ENCODE measurements at places on chromosomes 5 and 9.

DNA sequence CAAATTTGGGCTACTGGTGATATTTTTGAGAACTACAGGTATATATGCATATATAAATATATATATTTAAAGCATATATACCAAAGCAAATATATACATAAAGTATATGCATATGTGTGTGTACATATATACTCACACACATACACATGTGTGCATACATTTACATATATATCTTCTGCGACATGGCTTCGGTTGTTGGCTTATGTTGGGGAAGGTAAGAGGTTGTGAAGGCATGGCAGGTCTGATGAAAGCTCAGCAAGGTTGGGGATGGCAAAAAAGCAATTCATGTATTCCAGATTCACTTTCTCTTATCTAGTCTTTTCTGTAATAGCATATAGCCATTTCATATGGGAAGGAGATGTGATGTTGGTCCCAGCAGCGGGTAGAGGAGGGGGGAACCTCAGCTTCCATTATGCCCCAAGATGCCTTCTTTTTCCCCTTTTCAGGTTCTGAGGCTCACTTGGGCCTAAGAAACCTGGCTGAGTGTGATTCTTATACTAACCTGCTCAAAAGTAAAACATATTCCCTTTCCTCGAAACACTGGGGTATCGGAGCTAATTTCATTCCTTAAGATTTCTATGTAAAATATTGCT is 201.7 kb downstream of the MEF2C start:
- DNase-seq: no peak

DNA sequence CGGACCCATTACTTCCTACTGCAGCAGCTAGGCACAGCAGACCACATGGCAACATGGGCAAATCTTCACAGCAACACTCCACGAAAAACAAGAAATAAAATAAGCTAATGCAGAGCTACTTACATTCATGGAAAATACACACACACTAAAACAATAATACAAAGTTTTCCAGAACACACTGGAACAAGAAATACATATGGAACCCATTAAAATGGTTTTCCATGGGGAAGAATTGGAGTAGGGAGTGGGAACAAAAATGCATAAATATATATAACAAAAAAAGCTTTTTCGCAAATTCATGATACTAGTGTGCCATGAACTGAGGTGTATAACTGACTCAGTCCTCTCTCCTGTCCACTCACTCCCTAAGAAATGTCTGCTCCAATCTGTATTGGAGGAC is 8.3 kb downstream of the ADAMTS12 start:
- no peak for DNase-seq

GRCh38 chr5:177310757-177311391 is 824 bp downstream of the MXD3 start:
- DNase-seq: peak; percentile 9

DNA sequence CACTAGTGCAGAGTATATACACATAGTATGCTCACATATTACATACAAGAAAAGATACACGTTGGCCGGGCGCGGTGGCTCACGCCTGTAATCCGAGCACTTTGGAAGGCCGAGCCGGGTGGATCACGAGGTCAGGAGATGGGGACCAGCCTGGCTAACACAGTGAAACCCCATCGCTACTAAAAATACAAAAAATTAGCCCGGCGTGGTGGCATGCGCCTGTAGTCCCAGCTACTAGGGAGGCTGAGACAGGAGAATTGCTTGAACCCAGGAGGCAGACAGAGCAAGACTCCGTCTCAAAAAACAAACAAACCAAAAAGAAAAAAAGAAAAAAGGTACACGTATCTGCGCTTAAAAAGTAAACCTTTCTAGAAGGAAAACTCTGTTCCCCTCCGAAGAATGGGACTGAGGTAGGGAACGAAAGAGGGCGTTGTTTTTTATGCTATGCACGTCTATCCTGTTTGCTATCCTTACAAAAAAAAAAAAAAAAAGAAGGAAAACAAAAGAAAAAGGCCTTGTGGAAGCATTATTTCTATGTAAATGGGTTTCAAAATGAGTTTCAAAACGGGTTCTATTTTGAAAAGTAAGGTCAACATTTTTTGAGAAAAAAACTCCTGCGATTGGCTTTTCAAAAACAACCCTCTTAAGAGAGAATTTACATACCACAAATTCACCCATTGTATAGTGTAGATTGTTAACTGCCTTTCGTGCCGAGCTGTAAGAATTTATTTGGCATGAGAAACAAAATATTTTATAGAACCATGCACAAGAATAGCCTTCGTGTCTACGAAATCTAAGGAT is 1.2 kb downstream of the AK3 start:
- DNase-seq: no peak

GRCh38 chr9:127876026-127876763 is 1.3 kb downstream of the AK1 start:
- DNase-seq: no peak

GRCh38 chr5:161709239-161709638 is 23.7 kb downstream of the GABRA6 start:
- DNase-seq: no peak

DNA sequence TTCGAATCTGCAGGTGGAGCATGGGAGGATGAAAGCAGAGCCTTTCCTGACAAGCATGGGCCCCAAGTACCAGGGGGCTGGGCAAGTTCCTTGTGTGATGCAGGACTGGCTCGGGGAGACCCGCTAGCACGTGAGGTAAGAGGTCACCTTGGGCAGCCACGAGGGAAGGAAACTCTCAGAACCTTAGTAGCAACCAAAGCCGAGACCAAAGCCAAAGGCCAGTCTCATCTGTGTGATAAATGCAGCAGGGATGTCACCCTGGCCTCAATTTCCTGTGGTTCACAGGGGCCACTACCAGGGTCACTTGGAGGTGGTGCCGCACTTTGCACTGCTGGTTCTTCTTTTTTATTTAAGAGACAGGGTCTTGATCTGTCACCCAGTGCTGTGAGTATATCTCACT is 39.5 kb downstream of the PRRT1B start:
- DNase-seq: no peak

Data from NCI-H1105 treated with DMSO at 0.1 percent for 48 hours (cell line).